SW480 (cell line): ENCODE measurements at places on chromosomes 2 and 18.

GRCh38 chr2:102753563-102754159, 8.2 kb upstream of the TMEM182 start:
- peak; percentile 63 for DNase-seq

GRCh38 chr2:75155115-75155514, 44.2 kb downstream of the TACR1 start:
- no peak for DNase-seq

DNA sequence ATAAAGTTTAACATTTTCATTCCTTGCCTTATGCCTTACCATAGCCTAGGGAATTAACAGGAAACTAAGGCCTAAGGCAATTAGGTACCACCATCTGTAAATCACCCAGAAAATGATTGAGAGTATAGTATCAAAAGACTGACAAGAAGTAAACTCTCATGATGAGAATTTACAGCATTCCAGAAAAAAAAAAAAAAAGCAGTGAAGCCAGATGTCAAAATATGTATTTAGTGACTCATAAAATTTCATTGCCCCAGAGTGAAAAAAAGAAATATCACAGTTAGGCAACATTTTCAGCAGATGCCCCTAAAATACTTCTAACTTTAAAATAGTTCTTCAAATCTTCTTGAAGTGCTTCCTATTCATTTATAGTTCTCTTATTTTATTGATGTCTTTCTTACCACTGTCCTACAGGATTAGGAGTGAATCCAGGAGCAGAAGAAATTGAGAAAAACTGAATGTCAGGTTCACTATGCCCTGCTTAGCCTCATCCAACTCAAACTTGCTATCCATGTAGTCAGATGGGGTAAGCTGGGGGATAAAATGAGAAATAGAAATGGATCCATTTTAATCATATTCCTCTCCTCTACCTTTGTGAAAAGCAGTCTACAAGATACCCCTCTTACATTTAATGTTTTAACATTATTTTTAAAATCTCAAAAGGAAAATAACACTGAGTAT, 57.3 kb upstream of the TANK start:
- no peak for DNase-seq

GRCh38 chr18:45771587-45772480, 47.9 kb downstream of the SLC14A1 start:
- no peak for DNase-seq

GRCh38 chr18:69674966-69675365, 272.7 kb downstream of the CD226 start:
- no peak for DNase-seq

GRCh38 chr2:45343251-45344017, 267.6 kb downstream of the SRBD1 start:
- DNase-seq, result no peak

DNA sequence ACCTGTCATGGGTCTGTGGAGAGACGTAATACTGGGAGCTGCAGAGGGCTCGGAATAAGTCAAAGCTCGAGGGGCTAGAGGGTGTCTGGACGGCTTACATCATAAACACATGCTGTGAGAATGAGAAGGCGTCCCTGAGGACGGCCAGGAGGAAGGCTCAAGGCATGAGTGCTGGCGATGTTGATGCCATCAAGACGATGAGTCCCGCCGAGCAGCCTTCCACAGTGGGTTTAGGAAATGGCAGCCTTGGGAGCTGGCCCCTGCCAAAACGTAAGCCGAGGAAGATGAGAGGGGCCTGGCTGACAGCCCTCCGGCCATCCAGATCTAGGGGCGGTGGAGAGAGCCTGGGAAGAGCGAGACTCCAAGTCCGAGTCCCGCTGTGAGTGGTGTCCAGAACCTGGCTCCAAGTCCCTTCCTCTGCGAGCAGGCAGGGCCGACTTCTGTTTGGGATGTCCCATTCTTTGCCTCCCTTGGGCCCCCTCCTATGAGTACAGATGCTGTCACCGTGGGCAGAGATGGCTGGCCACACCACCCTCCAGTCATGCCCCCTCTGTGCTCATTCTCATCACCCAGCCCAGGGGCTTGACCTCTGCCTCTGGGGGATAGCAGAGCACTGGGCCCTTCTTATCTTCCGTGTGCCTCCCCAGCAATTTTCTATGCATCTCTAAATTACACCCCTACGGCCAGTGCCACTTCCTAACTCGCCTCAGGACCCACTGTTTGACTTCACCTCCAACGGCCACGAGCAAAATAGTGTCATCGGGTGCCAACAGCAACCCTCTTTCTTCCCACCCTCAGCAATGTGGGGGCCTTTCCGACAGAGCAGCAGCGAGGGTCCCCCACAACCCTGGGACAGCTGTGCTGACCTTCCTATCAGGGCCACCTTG, 175.7 kb downstream of the FAM210A start:
- no peak for DNase-seq
